ENCODE measurements at places on chromosomes 4 and X.

- no peaks in the 10 kb centered on the region for H3K4me1 ChIP-seq
- H3K27ac ChIP-seq: no peak overlapping the region
- H3K36me3 ChIP-seq: no peaks in the 10 kb centered on the region
Measured at GRCh38 chr4:121514443-121514842, 133.6 kb upstream of the QRFPR start.

- no peak overlapping the region for H3K4me3 ChIP-seq
- no peaks in the 10 kb centered on the region for H3K36me3 ChIP-seq
- H3K4me1 ChIP-seq: no peaks in the 10 kb centered on the region
Measured at GRCh38 chr4:22202975-22203710, 254.6 kb upstream of the KCNIP4 start.

DNA sequence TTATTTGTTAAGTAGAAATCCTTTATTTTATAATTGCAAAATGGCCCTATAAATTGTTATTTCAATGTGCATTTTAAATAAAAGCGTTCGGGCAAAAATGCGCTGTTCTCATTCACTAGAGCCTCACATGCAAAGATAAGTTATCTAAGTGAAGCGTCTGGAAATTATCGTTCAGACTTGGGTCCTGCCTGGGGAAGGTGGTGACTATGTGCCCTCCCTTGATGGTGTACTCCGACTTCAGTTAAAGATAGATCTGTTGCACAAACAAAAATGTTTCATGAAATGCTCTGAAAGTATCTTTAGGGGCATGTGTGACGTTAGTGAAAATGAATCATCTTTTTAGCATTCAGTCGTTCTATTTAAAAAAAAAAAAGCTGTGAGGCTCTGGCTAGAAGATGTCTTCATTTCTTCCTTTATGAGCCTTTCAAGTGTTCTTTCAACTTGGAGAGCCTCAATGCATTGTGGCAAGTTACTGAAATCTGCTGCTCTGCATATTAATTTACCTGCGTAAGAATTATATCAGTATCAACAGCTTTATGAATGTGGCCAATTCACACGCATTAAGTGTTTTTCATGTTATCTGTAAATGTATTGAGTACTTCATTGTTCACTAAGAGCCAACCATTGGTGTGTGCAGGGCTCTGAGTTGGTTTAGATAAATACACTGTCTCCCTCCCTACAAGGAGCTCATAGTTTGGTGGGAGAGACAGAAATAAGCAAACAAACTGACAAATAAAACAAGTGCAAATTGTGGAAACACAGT lies 83.0 kb downstream of the AFF1 start:
- DNase-seq: no peak
- no peaks in the 10 kb centered on the region for H3K27me3 ChIP-seq
- H3K4me3 ChIP-seq: no peak overlapping the region
- H3K4me1 ChIP-seq: peaks cover 66% of the 10 kb centered on the region
- H3K36me3 ChIP-seq: no peaks in the 10 kb centered on the region

DNA sequence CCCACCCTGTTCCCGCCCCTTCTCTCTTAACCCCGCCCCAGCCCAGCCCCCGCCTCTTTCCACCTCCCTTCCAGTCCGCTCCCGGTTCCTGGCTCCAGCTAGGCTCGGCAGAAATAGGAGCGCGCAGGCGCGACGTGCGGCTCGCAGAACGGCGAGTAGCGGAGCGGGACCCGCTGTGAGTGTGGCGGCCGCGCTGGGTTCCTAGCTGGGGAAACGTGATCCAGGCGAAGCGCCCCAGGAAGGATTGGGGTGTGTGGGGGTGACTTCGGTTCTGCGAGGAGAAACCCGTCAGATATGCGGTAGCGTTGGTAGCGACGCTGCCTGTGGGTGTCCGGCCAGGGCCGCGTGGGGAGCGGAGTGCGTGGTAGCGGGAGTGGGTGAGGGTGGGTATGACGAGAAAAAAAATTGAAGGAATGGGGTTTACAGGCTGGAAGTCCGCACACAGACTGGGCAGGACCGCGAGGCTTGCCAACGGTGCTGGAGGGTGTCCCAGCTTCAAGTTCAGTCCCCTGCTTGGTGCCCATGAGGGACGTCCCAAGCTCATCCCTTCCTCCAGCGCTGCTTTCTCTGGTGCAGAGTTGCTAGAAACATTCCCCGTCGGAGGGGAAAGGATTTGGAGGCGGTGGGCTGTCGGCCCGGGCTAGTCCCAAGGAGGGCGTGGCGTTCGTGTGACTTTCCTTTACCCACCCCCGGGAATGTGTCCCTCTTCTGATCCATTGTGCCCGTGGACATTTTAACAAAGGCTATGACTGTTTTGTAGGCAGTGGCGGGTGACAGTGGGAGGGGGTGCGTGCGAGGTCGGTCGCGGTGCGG lies at the start of gene PRRG1:
PRRG1 (plus strand) TSS at position 144 of the 813 bp plus-strand sequence. CDS start 56,886 bp downstream, outside the sequence.
- H3K27me3 ChIP-seq: no peaks in the 10 kb centered on the region
- peak; percentile 76 for DNase-seq
- H3K36me3 ChIP-seq: no peaks in the 10 kb centered on the region
- H3K4me3 ChIP-seq: peak within 1 kb of the TSS; percentile 65

DNA sequence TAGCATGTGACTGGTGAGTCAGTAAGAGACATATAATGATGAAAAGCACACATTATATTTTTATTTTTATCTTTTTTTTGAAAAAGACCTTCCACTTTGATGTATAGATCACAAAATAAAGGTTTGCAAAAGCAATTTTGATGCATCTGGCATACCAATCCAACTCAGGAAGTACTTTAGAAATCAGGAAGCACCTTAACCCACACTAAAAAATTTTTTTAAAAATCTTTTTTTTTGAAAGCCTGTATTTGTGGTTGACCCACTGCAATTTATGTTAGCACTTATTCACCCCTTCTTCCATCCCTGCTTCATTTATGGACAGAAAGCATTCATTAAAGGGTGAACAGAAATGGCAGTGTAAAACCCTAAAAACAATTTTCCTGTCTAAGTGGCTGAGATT lies 16.6 kb downstream of the TMEM255A start:
- H3K27me3 ChIP-seq: no peaks in the 10 kb centered on the region
- no peak overlapping the region for H3K27ac ChIP-seq
- H3K4me3 ChIP-seq: no peak overlapping the region

DNA sequence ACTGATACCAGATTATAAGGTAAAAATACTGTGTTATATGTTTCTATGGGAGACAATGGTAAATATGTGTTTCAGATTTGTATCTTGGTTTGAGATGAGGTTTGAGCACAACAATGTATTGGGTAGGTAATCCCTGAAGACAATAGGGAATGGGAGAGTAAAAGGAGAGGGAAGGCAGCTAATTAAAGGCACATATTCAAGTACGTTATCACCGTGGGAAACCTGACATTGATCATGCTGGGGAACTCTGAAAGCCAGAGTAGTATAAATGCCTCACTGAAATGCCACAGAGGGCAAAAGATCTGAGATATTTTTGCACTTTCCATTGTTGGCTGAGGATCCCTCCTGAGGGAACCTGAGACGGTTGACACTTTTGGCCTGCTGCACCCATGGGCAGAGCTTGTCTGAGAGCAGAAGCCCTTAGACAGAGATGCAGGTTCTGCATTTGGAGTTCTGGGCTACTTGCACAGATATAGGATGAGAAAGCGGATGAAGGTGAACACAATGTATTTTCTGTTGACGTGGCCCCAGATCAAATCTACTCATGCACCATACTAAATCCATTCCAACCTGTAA lies 506.7 kb downstream of the PCDH18 start:
- no peak overlapping the region for H3K4me3 ChIP-seq
- no peaks in the 10 kb centered on the region for H3K4me1 ChIP-seq
- DNase-seq: no peak
- no peaks in the 10 kb centered on the region for H3K36me3 ChIP-seq
- H3K27ac ChIP-seq: no peak overlapping the region

DNA sequence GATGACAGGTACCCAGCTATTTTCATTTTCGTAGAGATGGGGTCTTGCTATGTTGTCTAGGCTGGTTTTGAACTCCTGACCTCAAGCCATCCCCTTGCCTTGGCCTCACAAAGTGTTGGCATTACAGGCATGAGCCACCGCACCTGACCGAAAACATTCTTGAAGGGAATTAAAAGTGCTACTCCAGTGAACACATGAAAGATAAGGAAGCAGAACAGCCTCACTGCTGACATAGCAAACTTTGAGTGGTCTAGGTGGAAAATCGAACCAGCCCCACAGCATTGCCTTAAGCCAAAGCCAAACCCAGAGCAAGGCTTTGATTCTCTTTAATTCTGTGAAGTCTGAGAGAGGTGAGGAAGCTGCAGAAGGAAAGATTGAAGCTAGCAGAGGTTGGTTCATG lies 65.1 kb downstream of the KDM6A start:
- H3K27ac ChIP-seq: no peak overlapping the region
- no peaks in the 10 kb centered on the region for H3K27me3 ChIP-seq
- no peak for DNase-seq
- H3K4me3 ChIP-seq: no peak overlapping the region
- H3K4me1 ChIP-seq: no peaks in the 10 kb centered on the region
- no peaks in the 10 kb centered on the region for H3K36me3 ChIP-seq

- H3K4me1 ChIP-seq: no peaks in the 10 kb centered on the region
- no peaks in the 10 kb centered on the region for H3K36me3 ChIP-seq
- H3K27ac ChIP-seq: no peak overlapping the region
- no peaks in the 10 kb centered on the region for H3K27me3 ChIP-seq
- H3K4me3 ChIP-seq: no peak overlapping the region
Measured at GRCh38 chrX:63932006-63932405, 147.0 kb upstream of the ARHGEF9 start.

- H3K27ac ChIP-seq: no peak overlapping the region
- no peaks in the 10 kb centered on the region for H3K36me3 ChIP-seq
- H3K4me1 ChIP-seq: no peaks in the 10 kb centered on the region
Measured at GRCh38 chr4:73842696-73843095, 6.2 kb downstream of the CXCL6 start.

- no peaks in the 10 kb centered on the region for H3K27me3 ChIP-seq
- H3K36me3 ChIP-seq: peaks cover 39% of the 10 kb centered on the region
- H3K4me3 ChIP-seq: no peak overlapping the region
- H3K4me1 ChIP-seq: no peaks in the 10 kb centered on the region
- H3K27ac ChIP-seq: no peak overlapping the region
Measured at GRCh38 chr4:122978109-122978508, 55.7 kb upstream of the NUDT6 start.

DNA sequence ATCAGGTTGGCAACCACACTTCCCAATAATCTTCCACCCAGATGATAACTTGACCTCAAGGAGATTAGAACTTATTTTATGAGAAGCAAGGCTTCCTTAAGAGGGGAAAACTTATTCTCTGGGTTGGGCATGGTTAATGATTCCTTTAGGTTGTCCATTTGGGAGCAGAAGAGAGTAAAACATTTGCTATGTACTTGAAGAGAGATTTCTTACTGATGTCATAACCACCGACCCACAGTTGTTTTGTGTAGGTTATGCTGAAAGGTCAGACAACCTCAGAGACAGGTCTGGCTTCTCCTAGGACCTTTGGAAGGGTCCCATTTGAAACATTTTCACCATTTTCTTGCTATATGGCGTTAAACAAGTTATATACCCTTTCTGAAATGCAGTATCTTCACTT lies 56.1 kb downstream of the FAM114A1 start:
- no peak overlapping the region for H3K4me3 ChIP-seq
- no peak for DNase-seq
- peaks cover 66% of the 10 kb centered on the region for H3K36me3 ChIP-seq
- H3K4me1 ChIP-seq: no peaks in the 10 kb centered on the region
- no peaks in the 10 kb centered on the region for H3K27me3 ChIP-seq
- H3K27ac ChIP-seq: no peak overlapping the region

DNA sequence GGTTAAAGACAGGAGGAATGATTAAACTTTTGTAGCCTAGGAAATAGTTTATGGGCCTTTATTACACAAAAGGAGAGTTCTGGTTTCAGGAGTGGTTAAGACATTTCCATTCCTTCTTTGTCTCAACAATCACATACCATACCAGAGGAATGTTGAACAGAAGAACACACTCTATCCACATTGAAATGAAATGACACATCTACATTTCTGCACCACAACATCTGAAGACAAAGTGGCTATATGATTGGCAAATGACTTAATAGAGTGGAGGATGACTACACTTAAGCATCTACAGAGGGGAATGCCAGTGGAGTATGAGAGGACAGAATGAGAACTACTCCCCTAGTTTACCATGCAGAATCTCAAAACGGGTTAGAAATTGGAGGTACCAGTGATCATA lies 8.0 kb downstream of the CYP2U1 start:
- no peaks in the 10 kb centered on the region for H3K27me3 ChIP-seq
- no peak overlapping the region for H3K4me3 ChIP-seq
- H3K27ac ChIP-seq: no peak overlapping the region
- H3K36me3 ChIP-seq: no peaks in the 10 kb centered on the region
- no peaks in the 10 kb centered on the region for H3K4me1 ChIP-seq
- DNase-seq: no peak

GRCh38 chr4:180967936-180968335 lies 1275.3 kb upstream of the TENM3 start:
- no peak overlapping the region for H3K4me3 ChIP-seq
- H3K4me1 ChIP-seq: no peaks in the 10 kb centered on the region
- H3K27me3 ChIP-seq: no peaks in the 10 kb centered on the region
- no peaks in the 10 kb centered on the region for H3K36me3 ChIP-seq
- no peak overlapping the region for H3K27ac ChIP-seq
- DNase-seq: no peak

DNA sequence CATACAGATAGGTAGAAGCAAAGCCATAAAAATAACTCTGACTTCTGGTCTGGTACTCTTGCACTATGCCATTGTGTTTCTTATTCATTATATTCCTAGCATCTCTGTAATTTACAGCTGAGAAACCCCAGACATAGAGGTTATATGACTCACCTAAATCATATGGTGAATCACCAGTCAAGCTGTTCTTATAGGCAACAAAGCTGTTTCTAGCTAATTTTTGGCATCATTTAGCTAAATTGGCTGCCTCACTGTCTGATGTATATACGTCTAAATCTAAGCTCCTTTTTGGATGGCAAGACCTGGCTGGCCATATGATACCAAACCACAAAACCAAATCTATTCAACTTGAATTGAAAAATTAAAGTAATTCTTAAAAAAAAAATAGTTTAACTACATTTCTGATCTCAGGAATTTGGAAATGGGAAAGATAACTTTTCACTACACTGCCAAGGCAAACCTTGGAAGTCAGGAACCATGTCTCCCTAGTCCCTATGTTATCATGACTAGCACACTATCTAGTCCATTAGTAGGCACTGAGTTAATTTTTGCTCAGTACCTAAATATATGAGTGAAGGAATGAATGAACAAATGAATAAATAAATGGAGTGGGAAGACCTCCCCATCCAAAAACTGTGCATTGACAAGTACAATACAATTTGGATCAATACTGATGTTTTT lies 41.3 kb upstream of the STAG2 start:
- H3K4me3 ChIP-seq: no peak overlapping the region
- H3K27ac ChIP-seq: no peak overlapping the region
- no peaks in the 10 kb centered on the region for H3K36me3 ChIP-seq
- H3K27me3 ChIP-seq: no peaks in the 10 kb centered on the region

DNA sequence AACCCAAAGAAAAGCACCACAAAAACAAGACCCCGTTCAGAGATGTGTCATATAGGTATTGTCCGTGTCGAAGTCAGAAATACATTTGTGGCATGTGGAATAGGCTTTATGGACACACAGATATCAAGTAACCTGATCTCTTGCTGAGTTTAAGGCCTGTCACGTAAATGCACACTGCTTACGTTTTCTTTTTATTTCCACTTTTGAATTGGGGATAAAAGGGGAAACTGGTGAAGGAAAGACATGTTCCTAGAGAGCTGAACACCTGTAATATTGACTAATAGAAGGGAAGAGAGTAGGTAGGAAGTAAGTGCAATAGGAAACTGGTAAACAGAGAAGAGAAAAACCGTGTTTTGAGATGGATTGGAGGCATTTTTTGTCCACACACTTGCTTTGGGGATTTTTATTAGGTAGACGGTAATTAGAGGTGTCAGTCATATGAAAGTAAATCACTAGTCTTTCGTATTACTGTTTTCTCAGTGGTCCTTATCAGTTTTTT lies 24.9 kb downstream of the TMEM131L start:
- H3K4me3 ChIP-seq: no peak overlapping the region
- no peak overlapping the region for H3K27ac ChIP-seq
- H3K27me3 ChIP-seq: no peaks in the 10 kb centered on the region
- no peak for DNase-seq
- no peaks in the 10 kb centered on the region for H3K36me3 ChIP-seq
